ENCODE measurements at places on chromosomes 2 and 18.

DNA sequence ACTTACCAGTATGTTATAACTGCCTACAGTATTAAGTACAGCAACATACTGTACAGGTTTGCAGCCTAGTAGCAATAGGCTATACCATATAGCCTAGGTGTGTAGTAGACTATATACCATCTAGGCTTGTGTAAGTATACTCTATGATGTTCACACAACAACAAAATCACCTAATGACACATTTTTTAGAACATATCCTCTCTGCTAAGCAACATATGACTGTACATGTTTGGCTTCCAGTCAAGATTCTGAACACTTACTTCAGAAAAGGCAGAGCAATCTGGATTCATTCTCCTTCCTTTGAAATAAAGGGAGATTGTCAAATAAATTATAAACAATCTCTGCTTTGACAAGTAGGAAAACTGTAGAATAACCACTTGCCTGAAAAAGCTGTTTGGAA lies 81.8 kb downstream of the EXOC6B start:
- DNase-seq = peak; percentile 2

- no peak for DNase-seq
Observed at GRCh38 chr2:9167718-9168657, 38.6 kb upstream of the ASAP2 start.

DNA sequence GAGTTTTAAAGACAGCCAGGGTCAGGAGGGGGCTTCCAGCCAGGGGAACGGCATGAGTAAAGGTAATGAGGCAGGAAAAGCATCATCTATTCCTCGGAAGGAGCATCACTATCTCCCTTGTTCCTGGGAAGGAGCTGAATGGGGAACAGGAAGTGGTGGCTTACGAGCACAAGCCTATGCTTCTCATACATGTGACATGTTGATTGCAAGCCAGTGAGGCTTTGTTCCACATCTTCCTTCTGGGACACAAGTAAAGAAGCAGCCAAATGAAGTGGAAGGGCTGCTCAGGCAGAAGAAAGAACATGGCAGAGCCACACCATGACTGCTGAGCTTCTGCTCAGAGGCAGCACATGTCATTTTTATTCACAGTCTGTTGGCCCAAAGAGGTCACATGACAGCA lies 15.1 kb upstream of the LMAN1 start:
- no peak for DNase-seq

DNA sequence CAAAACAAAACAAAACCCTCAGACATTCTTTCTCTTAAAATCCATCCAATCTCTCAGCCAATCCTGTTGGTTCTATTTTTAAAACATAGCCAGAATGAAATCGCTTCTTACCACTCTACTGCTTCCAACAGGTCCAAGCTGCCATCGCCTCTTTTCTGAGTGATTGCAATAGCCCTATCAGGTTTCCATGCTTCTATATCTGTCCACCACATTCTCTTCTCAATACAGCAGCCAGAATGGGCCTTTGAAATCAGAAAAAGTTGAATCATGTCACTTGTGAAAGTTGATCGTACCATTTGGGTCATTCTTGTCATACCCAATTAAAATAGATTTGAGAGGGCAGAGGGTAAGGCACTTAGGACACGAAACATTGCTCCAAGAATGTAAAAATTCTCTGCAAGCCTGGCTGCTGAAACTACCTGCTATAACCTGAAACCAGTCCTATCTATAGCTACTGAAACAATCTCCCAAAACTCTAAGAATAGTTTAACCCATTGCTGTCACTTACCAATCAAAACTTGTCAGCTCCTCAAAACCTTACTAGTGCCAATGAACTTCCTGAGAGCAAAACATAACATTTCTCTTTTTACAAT lies 3.3 kb upstream of the MTLN start:
- DNase-seq = no peak

DNA sequence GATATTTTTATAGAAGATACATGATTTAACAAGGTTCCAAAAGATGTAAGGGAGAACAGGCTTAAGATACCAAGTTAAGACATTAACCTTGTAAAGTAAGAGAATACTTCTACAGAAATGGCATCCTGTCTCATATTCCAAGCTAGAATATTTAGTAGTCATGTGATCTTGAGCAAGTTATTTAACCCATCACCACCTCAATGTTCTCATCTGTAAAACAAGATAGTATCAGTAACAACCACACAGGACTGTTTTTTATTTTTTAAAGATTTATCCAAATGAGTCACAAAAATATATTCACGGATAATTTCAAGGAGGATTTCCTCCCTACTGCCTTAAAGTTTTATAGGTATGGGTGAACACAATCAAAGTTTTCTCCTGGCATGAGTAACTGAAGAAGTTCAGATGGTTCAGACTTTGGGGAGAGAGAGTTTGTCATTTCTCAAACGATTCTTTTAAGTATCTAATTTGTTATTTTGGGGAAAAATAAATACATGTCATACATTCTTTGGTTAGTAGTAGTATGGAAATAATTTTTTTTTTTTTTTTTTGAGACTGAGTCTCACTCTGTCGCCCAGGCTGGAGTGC lies 25.9 kb downstream of the ROCK1 start:
- no peak for DNase-seq

- no peak for DNase-seq
Observed at GRCh38 chr2:39733070-39733674, 45.9 kb downstream of the THUMPD2 start.

DNA sequence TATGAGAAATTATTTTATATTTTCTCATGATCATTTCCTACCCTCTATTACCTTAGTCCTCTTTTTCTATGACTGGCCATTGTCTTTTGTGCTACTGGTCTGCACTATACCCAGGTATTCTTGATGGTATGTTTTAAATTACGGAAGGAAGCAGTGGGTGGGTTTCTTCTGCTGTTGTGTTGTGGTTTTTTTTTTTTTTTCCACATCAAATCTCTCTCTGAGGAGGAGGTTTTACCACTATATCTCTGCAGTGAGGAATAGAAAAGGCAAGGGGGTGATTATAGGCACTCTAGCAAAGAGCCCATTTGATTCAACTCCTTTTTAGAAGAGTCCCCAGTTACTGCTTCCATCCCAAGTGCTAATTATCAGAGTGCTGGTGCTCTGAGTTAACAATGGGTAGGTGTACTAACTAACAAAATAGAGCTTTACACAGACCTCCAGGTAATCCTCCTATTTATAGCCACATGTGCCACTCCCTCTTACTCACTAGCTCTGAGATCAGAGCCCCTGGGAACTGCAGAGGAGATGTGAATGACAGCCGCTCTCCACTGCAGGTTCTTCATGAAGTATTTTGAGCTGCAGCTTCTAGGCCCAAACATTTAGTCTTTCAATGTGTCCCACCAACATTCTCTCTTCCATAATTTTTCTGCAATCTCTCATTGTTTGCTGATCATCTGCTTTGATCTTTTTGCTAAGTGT lies 301.6 kb upstream of the GULP1 start:
- no peak for DNase-seq

- no peak for DNase-seq
Observed at GRCh38 chr2:217440000-217440399, 562.8 kb downstream of the TNS1 start.

DNA sequence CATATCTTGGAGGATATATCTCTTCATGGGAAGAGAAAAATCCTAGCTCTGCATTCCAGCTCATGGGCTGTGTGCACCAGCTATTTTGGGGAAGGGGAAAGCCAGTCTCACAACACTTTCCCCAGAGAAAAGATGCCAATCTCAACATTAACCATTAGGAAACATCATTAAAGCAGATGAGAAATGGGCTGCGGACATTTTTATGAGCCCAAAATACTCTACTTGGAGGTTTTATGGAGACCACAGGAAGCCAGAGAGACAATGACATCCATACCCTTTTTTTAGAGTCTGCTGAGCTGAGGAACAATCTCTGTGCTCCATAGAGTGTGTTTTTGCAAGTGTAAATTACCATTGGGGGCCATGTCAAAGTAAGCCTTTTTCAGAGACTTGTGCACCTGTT lies 213.7 kb downstream of the TRIB2 start:
- DNase-seq = no peak

DNA sequence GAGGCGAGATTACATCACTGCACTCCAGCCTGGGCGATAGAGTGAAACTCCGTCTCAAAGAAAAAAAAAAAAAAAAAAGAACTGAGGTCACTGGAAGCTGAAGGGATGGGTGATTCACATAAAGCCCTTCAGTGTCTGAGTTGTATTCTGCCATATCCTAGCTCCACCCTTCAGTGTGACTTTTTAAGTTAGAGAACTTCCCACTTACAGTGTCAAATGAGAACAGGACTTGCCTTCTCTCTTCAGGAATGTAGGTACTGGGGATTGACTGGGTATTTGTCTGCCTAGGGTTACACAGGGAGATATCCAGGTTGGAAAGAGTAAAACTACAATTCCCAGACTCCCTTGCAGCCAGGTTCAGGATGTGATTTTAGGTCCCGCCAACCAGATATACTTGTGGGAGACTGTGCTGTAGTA lies 37.9 kb downstream of the EHD3 start:
- DNase-seq = no peak

GRCh38 chr2:84959095-84959565 lies 11.8 kb upstream of the KCMF1 start:
- DNase-seq = no peak

DNA sequence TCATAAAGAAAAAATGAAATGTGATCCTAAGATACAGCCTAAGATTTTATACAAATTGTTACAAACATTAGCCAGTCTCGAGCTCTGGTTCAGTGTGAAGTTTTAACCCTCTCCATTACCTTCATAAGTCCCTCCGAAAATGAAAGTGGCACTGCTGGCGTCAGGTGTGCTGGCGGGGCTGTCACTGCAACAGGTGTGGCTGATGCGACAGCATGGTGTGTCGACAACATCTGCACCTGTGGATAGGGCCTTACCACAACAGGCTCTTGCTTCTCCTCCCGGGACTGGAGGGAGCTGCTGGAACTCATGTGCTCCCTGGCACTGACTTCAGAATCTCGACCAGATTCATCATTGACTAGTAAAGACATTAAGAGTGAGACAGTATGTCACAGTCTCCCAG lies 10.3 kb downstream of the SAP130 start:
- DNase-seq = no peak

DNA sequence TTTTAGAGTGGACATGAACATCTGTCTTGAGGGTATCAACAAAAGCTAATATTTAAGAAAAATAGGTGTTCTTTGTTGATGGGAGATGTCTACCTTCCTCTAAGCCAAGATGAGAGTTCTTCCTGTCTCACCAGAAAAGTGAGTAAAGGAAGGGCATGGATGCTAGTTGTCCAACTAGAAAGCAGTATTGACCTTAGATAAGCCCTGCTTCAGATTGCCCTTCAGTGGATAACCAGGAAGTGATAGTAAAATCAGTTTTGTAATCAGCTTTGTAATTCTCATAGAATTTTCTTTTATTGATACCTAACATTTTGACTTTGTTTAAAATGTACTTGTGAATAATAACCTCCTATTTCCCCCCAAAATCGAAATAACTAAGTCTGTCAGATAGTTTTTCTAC lies 134.7 kb downstream of the ZNF407 start:
- DNase-seq = no peak

- no peak for DNase-seq
Observed at GRCh38 chr2:85761512-85761944, 7.7 kb downstream of the ATOH8 start.

DNA sequence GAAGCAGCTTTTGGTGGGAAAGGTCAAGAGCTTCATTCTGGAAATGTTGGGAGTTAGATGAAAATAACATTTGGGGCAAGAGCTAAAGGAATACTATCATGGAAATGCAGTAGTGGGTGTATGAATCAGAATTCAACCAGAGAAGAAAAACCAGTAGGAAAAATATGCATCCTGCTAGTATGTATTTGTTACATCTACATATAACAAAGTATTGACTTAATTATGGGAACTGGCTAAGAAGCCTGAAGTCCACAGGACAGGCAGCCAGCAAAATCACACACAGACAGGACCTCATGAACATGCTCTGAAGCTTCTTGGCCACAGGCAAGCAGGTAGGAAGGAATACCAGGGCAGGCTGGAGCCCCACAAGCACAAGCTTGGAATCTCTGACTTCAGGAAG lies 185.8 kb downstream of the FBXO15 start:
- DNase-seq = no peak

GRCh38 chr2:20236496-20236895 lies 11.6 kb upstream of the SDC1 start:
- DNase-seq = no peak

GRCh38 chr2:47313141-47313691 lies 89.7 kb upstream of the MSH2 start:
- no peak for DNase-seq

- DNase-seq = no peak
Observed at GRCh38 chr18:59264121-59264571, 9.1 kb downstream of the RAX start.

- no peak for DNase-seq
Observed at GRCh38 chr2:105571445-105571987, 172.7 kb upstream of the FHL2 start.

DNA sequence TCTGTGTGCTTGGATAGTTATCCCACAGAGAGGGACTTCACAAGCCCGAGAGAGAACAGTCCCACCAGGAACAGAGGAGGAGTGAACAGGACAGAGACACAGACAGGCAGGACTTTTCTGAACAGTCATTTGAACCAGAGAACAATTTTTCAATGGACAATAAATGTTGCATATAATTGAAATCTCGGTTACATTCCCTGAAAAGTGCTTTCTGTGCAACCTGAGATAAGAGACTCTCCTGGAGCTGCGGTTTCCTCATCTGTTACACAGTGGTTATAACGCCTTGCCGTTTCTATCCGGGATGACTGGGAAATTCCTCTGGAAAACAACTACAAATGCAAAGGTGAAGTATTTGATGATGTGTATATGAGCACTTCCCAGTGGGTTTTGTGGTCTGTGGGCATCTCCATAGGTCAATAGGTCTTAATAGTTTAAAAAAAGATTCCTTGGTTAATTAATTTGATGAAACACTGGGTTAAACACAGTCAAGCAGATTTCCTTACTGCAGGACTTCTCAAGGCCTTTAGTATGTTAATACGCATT lies 87.2 kb upstream of the HPCAL1 start:
- DNase-seq = no peak

DNA sequence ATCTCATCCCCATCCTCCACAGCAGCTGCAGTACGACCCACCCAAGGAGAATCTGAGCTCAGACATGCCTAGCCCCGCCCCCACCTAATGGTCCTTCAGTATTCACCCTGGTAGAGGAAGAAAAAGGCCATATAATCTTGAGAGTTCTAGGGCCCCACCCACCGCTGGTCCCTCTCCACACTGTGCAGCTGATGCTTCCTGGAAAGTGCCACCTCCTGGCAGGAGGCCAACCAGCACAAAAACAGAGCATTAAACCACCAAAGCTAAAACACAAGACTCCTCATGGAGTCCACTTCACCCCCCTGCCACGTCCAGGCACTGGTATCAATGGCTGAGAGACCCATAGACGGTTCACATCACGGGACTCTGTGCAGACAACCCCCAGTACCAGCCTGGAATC lies 40.7 kb downstream of the MC4R start:
- DNase-seq = no peak

All from activated CD4-positive, alpha-beta T cell treated with anti-CD3 and anti-CD28 coated beads, Interleukin-2, Interleukin-4, amounts not matched to agents 100 ng/mL and 50 ng/mL, durations not matched to agents 16 hours and 8 hours (primary cell).